CD4-positive, alpha-beta T cell treated with Interleukin-21 for 1 hour (primary cell): ENCODE measurements at places on chromosomes 2 and 18.

DNA sequence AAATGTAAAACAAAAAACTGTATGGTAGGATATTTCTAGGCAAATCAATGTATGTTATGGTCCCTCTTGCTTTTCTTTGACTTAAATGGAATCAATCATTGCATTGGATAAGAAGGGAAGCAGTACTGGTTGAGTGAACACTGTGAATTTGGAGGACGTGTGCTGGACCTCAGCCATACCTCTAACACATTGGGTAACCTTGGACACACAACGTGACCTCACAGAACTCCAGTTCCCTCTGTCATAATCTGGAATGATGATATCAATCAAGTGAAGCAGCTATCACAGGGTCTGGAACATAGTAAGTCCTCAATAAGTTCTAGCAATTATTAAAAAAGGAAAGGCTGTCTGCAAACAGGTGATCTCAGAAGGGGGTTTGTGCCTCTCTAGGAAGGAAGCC is 474.9 kb upstream of the TCF4 start:
- DNase-seq = no peak

DNA sequence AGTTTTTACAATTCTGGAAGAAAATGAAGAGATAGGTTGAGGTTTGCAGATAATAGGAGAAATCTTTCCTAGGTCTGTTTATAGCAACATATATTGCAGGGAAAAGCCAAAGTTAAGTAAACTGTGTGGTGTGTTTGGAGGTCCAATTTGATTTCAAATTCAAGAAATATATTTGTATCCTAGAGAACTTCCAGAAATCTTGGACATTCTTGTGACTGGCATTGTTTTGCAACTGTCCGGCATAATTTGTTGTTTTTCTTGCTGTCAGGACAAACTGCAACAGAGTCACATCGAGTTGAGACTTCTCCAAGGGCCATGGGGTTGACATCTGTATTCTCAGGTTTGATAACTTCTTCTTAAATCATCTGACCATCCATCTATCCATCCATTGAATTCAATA is 170.9 kb upstream of the ZEB2 start:
- DNase-seq = no peak

- no peak for DNase-seq
Measured at GRCh38 chr2:232795920-232796319, 19.6 kb upstream of the KCNJ13 start.

GRCh38 chr18:73038336-73038735 is 170.5 kb upstream of the NETO1 start:
- DNase-seq = no peak

GRCh38 chr2:225009768-225010167 is 32.5 kb downstream of the DOCK10 start:
- no peak for DNase-seq

GRCh38 chr2:120901201-120901600 is 165.5 kb downstream of the GLI2 start:
- DNase-seq = no peak

- no peak for DNase-seq
Measured at GRCh38 chr2:142037066-142037465, 93.8 kb downstream of the LRP1B start.

GRCh38 chr18:10365021-10365500 is 89.4 kb upstream of the APCDD1 start:
- DNase-seq = no peak

DNA sequence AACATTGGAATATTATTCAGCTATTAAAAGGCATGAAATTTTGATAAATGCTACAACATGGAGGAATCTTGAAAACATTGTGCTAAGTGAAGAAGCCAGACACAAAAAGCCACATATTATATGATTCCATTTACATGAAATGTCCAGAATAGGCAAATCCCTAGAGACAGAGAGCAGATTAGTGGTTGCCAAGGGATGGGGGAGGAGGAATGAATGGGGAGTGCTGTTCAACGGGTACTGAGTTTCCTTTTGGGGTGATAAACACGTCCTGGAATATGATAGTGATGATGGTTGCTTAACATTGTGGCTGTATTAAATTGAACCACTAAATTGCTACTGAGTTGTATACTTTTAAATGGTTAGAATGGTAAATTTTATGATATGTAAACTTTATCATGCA is 8.9 kb upstream of the TWSG1 start:
- DNase-seq = no peak

- no peak for DNase-seq
Measured at GRCh38 chr2:159179696-159180095, 106.8 kb downstream of the WDSUB1 start.
